ENCODE measurements at places on chromosomes 13 and 19. TPM values are rescaled to one million over a fixed set of nuclear protein-coding genes. Genes with fewer than 3 reads are reported as not detected.

Gene CPB2
- not detected for total RNA-seq

Gene CYSLTR2
- total RNA-seq, result not detected

Gene ZSCAN4
- 0.17 TPM for total RNA-seq

Gene LGI4
- total RNA-seq, result not detected

Gene NCAN
- total RNA-seq, result not detected

Gene SIGLEC5
- total RNA-seq, result not detected

Gene FCAR
- total RNA-seq, result not detected

Gene CGB3
- total RNA-seq, result not detected

Gene PCDH17
- total RNA-seq, result not detected

Gene GPR12
- not detected for total RNA-seq

Measured in foreskin keratinocyte (primary cell).